ENCODE measurements at places on chromosomes 13 and 19. TPM values are rescaled to one million over a fixed set of nuclear protein-coding genes. Genes with fewer than 3 reads are reported as not detected.

C19orf38 gene
- total RNA-seq, result not detected

ELSPBP1 gene
- total RNA-seq, result not detected

HRC gene
- not detected for total RNA-seq

CCDC8 gene
- total RNA-seq, result not detected

CYP2F1 gene
- not detected for total RNA-seq

PLPP2 gene
- total RNA-seq, result 109 TPM

ZFP14 gene
- total RNA-seq, result 3.1 TPM

ZNF729 gene
- total RNA-seq, result not detected

VWA8 gene
- 6.7 TPM for total RNA-seq

CKM gene
- not detected for total RNA-seq

C13orf42 gene
- not detected for total RNA-seq

KLF2 gene
- 25.8 TPM for total RNA-seq

STAP2 gene
- not detected for total RNA-seq

CCL25 gene
- not detected for total RNA-seq

MBD3L3 gene
- total RNA-seq, result not detected

OR7E24 gene
- not detected for total RNA-seq

OR7G2 gene
- not detected for total RNA-seq

ATP4B gene
- total RNA-seq, result not detected

FGF9 gene
- total RNA-seq, result not detected

ZNF681 gene
- not detected for total RNA-seq

S1PR2 gene
- total RNA-seq, result 1.2 TPM

ADGRE3 gene
- total RNA-seq, result not detected

MBD3L2B gene
- 0.14 TPM for total RNA-seq

ABHD8 gene
- total RNA-seq, result 4.5 TPM

ERICH6B gene
- not detected for total RNA-seq

ZNF649 gene
- total RNA-seq, result 0.26 TPM

ATXN8OS gene
- not detected for total RNA-seq

Measured in A549 treated with RU486 at 1 μM for 4 hours (cell line).